Retina (tissue), 1 donor: ENCODE measurements at places on chromosomes 5 and 9.
A peak's percentile ranks its signal among the peaks of the same experiment; 100 is the strongest.

DNA sequence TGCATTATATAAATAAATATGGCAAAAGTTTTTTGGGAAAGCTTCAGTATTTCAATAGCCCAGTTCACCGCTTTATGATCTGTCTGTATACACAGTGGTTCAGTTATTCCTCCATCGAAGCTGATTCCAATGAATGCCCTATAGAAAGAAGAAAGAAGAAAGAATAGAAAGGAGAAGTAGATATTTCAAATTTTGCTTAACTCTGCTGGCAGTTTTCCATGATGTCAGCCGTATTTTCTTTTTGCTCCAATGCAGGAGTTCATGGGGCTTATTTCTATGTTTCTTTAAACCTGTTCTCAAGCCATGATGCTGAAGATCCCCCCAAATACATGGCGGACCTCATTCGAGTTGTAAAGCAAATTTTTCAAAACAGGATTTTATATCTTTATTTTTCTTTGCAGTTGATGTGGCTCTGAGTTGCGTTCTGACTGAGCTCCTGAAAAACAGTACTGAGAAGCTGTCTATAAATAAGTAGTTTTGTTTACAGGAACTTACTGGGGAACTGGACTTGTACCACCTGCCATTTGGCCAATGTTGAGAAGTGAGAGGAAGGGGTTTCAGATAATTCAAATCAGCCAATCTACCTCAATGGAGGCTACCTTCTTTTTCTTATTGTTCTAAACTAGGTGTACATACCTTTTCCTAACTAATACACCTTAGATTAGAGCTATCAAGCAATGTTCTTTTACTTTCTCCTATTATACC lies 418.5 kb upstream of the MEF2C start:
- no peak for DNase-seq

DNA sequence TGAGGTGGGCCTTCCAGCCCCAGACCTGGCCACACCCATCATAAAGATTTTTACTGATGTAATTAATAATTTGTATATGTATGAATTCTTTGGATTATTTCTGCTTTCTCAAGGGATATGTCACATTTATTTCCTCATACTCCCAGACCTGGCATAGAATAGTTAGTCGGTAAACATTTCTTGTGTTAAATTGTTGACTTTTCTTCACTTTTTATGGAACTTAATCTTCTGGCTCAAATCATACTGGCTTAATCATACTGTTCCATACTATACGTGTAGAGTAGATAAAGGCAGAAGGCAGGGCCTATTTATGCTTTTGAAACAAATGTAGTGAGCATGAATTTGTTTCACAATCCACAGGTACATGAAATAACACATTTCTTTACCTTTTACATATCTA lies 155.8 kb downstream of the DEPDC1B start:
- DNase-seq = no peak

- no peak for DNase-seq
These were observed 231.8 kb downstream of the BRINP1 start for GRCh38 chr9:119137479-119137878.

- peak; percentile 74 for DNase-seq
These were observed 1.4 kb upstream of the SPTAN1 start for GRCh38 chr9:128550770-128551656.

GRCh38 chr9:112012026-112012902 lies 115.7 kb downstream of the UGCG start:
- no peak for DNase-seq

- DNase-seq = no peak
These were observed 76.4 kb upstream of the ROR2 start for GRCh38 chr9:92026206-92027002.

- no peak for DNase-seq
These were observed 142.1 kb upstream of the ADAMTSL1 start for GRCh38 chr9:18331808-18332209.

GRCh38 chr9:134992755-134993124 lies 75.0 kb upstream of the FCN1 start:
- peak; percentile 5 for DNase-seq

GRCh38 chr9:123929177-123929869 lies 603 bp downstream of the DENND1A start:
- DNase-seq = peak; percentile 38

DNA sequence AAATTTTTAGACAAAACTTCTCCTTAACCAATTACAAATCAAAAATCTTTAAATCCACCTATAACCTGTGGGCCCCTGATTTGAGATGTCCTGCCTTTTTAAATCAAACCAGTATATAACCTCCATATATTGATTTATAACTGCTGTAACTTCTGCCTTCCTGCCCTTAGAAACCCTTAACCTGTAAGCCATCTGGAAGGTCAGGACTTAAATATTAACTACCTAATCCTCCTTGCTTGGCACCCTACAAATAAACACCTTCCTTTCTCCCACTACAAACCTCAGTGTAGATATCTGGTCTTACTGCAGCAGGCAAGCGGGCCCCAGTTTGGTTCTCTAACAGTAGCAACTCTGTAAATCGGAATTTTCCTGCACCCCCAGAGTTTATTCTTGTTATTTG lies 83.9 kb downstream of the MTREX start:
- no peak for DNase-seq
